OCI-LY7 (cell line): ENCODE measurements at places on chromosomes 2 and 18. TPM values are rescaled to one million over a fixed set of nuclear protein-coding genes. Genes with fewer than 3 reads are reported as not detected.

CD8B gene
- total RNA-seq: not detected in 2 replicates

ZNF512 gene
- total RNA-seq: 51.1 and 57.8 TPM in 2 replicates

CHRNG gene
- not detected in 2 replicates for total RNA-seq

PROKR1 gene
- total RNA-seq: not detected in 2 replicates

WDR35 gene
- 1.5 and 2.2 TPM in 2 replicates for total RNA-seq

NPHP1 gene
- total RNA-seq: 1.2 and 2.0 TPM in 2 replicates

DSC2 gene
- total RNA-seq: not detected in 2 replicates

APCDD1 gene
- not detected in 2 replicates for total RNA-seq

ETAA1 gene
- 18.1 and 22.6 TPM in 2 replicates for total RNA-seq

AGXT gene
- total RNA-seq: not detected in 2 replicates

- DNase-seq: peak; percentile 78
These were observed 130.2 kb upstream of the ID2 start for GRCh38 chr2:8551622-8552074.

- DNase-seq: no peak
These were observed 188.9 kb downstream of the MYO1B start for GRCh38 chr2:191434072-191434471.

- DNase-seq: no peak
These were observed 16.5 kb downstream of the PASK start for GRCh38 chr2:241132538-241133435.

GRCh38 chr2:69933839-69934613 is 19.1 kb downstream of the MXD1 start:
- no peak for DNase-seq

GRCh38 chr2:109139002-109139401 is 10.0 kb downstream of the SH3RF3 start:
- no peak for DNase-seq

- DNase-seq: no peak
These were observed 90.1 kb downstream of the NFATC1 start for GRCh38 chr18:79485788-79486355.

DNA sequence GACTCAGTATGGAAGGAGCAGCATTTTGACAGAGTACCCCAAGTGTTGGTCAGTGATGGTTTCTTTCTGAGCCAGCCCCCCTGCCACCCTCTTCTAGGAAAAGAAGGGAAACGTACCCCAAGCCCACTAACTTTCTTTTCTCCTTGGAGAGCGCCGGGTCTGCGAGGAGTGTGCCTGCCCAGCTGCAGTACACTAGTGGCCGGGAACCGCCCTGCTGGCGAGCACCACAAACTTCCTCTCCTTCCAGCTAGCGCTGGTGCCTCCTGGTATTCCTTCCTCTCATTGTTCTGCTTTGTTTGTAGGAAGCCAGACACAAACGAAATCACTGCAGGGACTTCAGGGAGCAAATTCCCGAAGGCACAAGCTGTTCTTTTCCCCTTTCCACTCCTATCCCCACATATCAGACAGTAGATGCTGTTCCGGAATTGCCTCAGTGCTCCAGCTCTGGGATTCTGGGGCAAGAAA is 1.8 kb downstream of the CCDC85A start:
- DNase-seq: no peak

DNA sequence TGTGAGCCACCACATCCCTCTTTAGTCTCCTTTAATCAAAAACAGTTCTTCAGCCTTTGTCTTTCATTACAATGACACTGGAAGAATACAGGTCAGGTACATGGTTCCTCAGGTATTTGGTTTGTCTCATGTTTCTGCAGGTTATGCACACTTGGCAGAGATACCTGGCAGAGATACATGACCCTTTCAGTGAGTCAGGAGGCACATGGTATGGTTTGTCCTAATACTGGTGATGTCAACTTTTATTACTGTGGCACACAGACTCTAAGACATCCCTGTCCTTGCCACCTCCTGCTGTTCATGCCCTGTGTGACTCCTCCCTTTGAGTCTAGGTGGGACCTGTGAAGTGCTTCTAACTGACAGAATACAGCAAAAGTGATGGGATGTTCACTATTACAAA is 58.4 kb downstream of the SPIRE1 start:
- no peak for DNase-seq

DNA sequence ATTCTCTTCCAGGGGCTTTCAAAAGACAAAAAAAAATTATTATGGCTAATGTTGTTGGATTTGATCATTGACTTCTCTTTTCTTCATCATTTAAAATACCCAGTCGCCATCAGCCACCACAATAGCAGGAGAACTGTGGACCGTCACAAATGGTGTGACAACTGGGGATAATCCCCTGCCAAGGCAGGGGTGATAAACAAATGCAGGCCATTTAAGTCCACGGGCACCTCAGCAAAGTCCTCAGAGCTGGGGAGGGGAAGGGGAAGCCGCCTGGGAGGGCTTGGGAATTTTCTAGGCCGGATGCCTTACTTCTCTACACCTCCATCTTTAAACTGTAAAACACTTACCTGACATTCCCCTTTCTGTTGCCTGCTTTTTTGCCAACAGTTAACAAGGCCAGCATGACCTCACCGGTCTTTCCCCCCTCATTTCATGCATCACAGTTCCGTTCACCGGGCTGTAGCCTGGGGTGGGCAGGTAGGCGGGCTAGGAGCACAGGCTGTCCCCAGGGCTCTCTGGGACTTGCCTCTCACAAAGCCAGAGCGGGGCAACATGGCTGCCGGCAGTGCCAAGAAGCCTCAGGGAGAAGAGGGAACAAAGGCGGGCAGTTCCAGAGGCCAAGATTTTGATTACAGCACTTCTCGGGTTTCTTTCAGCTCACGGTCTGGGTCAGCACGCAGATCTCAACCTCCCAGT is 820.4 kb downstream of the BCL11A start:
- DNase-seq: no peak

- DNase-seq: no peak
These were observed 9.4 kb downstream of the CAPG start for GRCh38 chr2:85400541-85401463.

DNA sequence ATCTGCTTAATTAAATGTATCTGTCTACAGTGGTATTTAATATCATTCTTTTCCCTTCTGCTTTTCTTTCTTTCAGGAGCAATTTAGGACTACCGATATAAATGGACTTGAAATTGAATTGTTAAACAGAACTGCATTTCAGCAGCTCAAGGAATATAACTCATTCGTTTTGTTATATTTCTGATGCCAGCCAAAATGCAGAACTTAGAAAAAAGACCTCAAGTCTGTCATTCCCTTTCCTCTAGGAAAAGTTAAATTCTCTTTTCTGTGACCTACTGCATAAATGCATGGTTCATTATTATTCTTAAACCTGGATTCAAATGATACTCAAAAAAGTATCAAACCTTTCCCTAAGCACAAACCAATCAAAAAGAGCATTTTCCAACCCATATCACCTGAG is 21.4 kb downstream of the FTCDNL1 start:
- DNase-seq: no peak

- DNase-seq: no peak
These were observed 224.6 kb upstream of the RAB6C start for GRCh38 chr2:129754831-129755230.

- no peak for DNase-seq
These were observed 396.2 kb downstream of the BCL11A start for GRCh38 chr2:60157283-60157682.

DNA sequence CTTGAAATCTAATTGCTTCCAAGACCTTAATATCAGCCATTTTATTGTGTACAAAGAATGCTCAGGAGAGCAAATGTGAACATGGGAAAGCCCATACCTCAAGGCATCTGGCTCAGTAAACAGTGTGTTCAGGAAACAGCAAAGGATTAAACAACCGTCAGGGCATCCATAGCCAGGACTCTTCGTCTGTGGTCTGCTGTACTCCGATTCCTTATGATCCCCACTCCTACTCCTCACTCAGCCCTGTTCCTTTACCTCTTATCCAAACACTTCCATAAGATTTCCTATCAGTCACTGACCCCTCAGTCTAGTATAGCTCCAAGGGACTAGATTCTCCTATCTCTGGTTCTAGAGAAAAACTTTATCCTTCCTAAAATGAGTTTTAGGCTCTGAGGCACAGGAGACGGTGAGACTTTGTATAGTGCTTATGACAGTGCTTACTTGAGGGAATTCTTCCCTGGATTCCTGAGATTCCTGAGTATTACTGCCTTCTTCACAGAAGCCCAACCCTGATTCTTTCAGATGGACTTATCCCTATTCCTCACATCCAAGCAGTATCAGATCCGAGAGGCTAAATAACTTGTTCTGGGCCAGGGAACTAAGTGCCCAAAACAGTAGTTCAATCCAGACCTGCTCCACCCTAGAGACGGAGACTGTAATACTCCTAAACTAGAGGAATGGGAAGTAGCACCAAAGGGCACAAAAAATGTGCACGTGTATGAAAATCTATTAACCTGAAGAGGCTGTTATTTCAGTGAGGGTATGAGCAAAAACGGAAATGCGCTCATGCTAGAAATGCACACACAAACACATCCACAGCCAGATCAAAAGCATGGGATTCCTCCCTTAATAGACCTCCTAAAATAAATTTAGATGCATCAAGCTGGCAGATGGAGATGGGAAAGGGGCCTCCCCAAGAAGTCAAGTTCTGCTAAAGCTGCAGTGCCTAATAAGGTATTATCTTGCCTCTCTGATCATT is 42.1 kb upstream of the SIGLEC15 start:
- no peak for DNase-seq

DNA sequence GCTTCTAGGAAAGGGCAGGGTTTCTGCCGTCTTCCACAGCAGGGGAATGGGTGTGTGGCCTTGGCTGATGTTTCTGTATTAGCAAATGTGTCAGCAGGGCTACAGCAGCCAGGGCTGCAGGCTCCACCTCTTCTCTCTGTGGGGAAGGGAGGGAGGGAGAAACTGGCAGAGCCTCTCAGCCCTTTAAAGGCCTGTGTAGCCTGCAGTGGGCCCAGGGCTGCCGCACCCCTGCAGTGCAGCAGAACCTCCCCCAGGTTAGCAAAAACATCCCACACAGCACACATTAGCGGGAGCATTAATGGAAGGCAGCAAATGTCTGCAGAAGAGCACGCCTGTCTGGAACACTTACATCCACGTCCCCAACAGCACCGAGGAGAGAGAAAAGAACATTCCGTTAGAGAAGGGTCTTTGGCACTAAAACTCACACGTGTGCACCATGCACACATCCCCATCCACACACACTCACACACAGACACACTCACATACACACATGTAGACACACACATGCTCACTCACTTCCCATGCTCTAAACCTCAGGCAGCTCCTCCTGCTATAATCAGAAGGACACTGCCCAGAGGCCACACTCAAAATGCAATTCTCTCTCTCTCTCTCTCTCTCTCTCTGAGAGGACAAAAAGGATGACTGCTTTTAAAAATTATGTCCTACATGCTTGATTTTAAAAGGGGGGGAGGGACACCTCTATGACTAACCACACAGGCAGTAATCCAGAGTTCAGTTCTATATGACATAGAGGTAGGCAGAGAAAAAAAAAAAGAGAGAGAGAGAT is 24.1 kb downstream of the MRPL35 start:
- no peak for DNase-seq

- DNase-seq: no peak
These were observed 626.7 kb downstream of the LRRTM4 start for GRCh38 chr2:76895469-76895868.

GRCh38 chr2:101432411-101433181 is 42.3 kb downstream of the RFX8 start:
- no peak for DNase-seq

GRCh38 chr2:1501038-1501851 is 88.0 kb downstream of the TPO start:
- DNase-seq: no peak

DNA sequence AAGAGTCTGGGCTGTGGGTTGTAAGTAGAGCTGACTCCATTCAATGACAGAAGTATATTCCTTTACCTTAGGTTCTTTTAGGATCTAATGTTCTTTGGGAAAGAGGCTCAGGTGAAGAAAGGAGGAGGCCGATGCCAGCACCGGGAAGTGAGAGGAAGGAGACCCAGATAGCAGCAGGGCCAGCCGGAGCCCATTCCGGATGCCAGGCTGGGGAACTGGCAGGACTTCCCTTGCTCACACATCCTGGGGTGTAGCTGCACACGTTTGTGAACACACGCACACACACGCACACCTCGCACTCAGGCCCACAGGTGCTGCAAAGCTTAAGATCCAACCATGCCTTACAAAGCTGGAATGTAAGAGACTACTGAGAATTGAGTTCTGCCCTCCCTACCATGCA is 95.8 kb upstream of the SMAD2 start:
- DNase-seq: no peak

- DNase-seq: no peak
These were observed 4.1 kb upstream of the MGAT5 start for GRCh38 chr2:134249755-134250154.

- DNase-seq: no peak
These were observed 31.4 kb downstream of the KCTD1 start for GRCh38 chr18:26516964-26517363.

GRCh38 chr2:127703282-127703681 is 2.0 kb downstream of the SFT2D3 start:
- DNase-seq: no peak

DNA sequence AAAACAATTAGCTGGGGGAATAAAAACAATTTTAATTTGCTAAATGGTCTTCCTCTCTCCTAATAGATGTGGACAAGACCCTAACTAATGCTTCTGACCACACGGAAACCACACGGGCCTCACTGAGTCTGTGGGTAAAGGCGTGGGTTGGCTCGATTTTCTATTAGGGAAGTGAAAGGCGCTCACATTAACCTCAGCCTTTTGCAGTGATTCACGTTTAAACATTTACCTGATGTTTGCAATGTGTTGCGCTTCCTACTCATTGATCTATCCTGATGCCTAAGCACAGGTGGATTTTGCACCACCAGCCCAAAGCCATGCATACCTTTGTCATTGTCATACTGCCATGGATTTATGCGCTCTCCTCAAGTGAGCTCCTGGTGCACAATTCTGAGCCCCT is 35.6 kb upstream of the NRP2 start:
- DNase-seq: no peak

- DNase-seq: no peak
These were observed 23.5 kb upstream of the TMEM178A start for GRCh38 chr2:39642051-39642718.

GRCh38 chr18:47415881-47416280 is 164.4 kb upstream of the SKOR2 start:
- no peak for DNase-seq

GRCh38 chr18:38427234-38427633 is 861.6 kb upstream of the CELF4 start:
- no peak for DNase-seq

GRCh38 chr2:152353364-152353763 is 18.4 kb downstream of the FMNL2 start:
- DNase-seq: no peak

GRCh38 chr2:28991021-28991420 is 9.9 kb downstream of the TOGARAM2 start:
- no peak for DNase-seq

DNA sequence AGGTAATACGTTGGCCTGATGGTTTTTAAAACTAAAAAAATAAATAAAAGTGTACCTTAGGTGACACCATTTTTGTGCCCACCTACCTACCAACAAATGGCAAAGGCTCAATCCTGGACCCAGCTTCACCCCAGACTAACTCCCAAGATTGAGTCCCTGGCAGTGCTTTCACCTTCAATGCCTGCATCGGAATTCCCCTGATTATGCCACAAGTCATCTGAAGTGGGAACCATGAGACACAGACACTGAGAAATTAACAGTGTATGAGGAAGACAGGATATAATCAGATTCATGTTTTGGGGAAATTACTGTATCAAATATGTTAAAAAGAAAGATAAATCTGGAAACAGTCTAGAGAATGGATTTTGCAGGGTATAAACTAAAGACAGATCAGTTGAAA is 41.6 kb downstream of the ZBTB14 start:
- DNase-seq: no peak

- no peak for DNase-seq
These were observed 132.7 kb upstream of the NT5C1B start for GRCh38 chr2:18722101-18722500.

- peak; percentile 67 for DNase-seq
These were observed 137.1 kb downstream of the LTBP1 start for GRCh38 chr2:33083699-33084387.
